Mesothelial cell of epicardium (in vitro differentiated cells): ENCODE measurements at places on chromosomes 1 and 21.
A peak's percentile ranks its signal among the peaks of the same experiment; 100 is the strongest.

- DNase-seq = no peak
- no peak overlapping the region for H3K4me3 ChIP-seq
- H3K4me1 ChIP-seq = no peaks in the 10 kb centered on the region
- H3K27me3 ChIP-seq = no peaks in the 10 kb centered on the region
- no peaks in the 10 kb centered on the region for H3K36me3 ChIP-seq
These were observed 258.3 kb downstream of the SRGAP2C start for GRCh38 chr1:121443001-121443540.

DNA sequence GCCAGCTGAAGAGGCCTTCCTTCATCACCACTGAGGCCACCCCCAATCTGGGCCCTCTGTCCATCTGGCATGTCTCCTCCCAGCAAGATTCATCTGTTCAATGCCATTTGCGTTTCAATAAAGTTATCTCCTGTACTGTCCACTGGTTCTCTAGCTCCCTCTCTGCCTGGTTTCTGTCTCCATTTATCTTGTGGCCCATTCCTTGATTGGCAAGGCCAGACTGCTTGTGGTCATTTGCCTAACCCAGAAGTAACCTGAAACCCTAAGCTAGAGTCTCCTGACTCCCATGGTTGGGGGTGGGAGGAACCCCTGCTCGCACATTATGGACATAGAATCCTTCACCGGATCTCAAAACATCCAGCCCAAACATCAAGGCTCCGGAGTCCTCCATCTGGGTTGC lies 2.1 kb upstream of the IPO9 start:
- peaks cover 18% of the 10 kb centered on the region for H3K36me3 ChIP-seq
- no peak for DNase-seq
- H3K27me3 ChIP-seq = no peaks in the 10 kb centered on the region
- no peak overlapping the region for H3K4me3 ChIP-seq
- H3K27ac ChIP-seq = peak overlapping the region; percentile 49

GRCh38 chr1:99994496-99994895 lies 24.7 kb downstream of the SLC35A3 start:
- no peaks in the 10 kb centered on the region for H3K4me1 ChIP-seq
- no peak overlapping the region for H3K27ac ChIP-seq
- H3K27me3 ChIP-seq = no peaks in the 10 kb centered on the region
- H3K36me3 ChIP-seq = peaks cover 49% of the 10 kb centered on the region
- DNase-seq = no peak

DNA sequence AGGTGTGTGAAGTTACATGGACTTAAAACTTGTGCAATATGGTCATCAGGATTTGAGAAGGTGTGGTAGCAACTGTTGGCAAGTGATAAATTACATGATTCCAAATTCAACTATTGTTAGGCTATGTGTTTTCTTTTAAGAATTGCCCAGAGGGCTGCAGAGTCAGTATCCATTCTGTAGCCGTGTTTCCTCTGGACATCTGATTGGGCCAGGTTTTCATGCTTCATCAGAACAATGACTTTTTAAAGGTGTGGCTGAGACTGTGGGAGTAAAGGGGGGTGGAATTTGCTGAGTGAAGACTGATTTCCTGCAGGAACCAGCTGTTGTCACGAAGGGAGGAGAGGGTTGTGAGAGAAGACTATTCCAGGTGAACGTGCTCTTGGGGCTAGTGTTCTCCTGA lies 1.7 kb upstream of the HRNR start:
- H3K27me3 ChIP-seq = no peaks in the 10 kb centered on the region
- no peak overlapping the region for H3K27ac ChIP-seq
- no peak for DNase-seq
- no peak overlapping the region for H3K4me3 ChIP-seq

DNA sequence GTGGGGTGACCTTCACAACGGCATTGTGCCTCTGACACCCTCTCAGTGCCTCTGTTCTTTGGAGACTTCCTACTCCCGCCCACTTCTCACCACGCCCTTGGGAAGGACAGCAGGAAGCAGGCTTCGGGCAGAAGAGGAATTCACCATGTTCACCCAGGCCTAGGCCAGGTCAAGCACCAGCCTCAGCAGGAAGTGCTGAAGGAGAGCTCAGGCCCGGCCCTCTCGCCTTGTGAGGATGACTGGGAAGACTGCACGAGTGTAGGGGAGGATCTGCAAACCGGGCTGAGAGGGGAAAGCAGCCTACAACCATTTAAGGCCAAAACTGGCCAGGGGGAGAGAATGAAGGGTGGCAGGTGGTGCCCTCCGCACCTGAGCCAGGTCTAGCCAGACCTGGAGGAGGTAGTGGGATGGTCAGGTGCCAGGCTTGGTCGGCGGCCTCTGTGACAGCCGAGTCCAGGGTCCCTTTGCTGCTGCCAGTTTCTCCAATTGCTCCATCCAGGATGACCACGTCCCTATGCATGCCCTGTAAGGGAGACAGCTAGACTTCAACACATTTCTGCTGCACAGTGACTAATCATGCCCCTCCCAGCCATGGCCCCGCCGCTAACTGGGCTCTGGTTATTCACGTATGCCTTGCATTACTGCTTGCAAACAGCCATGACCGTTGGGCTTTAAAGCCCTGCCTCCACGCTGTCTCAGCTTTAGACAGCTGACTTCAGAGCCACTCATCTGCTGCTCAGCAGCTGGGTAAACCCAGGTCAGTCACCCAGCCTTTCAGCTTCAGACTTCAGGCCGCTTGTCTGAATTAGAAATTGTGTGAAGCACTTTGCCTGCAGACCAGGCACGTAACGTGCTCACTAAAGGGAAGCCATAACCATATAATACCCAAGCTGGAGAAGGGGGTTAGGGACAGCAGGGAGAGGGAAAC lies 8.9 kb downstream of the MRTO4 start:
- no peaks in the 10 kb centered on the region for H3K4me1 ChIP-seq
- DNase-seq = no peak
